ENCODE measurements at places on chromosomes 1 and 21.
A peak's percentile ranks its signal among the peaks of the same experiment; 100 is the strongest.

GRCh38 chr1:203690730-203691129 lies 64.1 kb downstream of the ATP2B4 start:
- no peak for DNase-seq

DNA sequence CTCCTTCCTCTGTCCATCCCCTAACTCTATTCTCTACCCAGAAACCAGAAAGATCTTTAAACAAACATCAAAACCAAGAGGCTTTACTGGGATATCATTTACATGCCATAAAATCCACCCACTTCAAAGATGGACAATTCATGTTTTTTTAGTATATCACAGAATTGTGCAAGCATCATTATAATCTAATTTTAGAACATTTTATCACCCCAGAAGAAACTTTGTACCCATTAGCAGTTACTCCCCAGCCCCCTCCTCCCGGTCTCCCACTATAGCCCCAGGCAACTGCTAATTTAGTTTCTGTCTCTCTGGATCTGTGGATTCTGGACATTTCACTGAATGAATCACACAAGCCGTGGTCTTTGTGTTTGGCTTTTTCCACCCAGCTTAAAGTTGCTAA lies 4.8 kb upstream of the SELENON start:
- DNase-seq, result no peak

DNA sequence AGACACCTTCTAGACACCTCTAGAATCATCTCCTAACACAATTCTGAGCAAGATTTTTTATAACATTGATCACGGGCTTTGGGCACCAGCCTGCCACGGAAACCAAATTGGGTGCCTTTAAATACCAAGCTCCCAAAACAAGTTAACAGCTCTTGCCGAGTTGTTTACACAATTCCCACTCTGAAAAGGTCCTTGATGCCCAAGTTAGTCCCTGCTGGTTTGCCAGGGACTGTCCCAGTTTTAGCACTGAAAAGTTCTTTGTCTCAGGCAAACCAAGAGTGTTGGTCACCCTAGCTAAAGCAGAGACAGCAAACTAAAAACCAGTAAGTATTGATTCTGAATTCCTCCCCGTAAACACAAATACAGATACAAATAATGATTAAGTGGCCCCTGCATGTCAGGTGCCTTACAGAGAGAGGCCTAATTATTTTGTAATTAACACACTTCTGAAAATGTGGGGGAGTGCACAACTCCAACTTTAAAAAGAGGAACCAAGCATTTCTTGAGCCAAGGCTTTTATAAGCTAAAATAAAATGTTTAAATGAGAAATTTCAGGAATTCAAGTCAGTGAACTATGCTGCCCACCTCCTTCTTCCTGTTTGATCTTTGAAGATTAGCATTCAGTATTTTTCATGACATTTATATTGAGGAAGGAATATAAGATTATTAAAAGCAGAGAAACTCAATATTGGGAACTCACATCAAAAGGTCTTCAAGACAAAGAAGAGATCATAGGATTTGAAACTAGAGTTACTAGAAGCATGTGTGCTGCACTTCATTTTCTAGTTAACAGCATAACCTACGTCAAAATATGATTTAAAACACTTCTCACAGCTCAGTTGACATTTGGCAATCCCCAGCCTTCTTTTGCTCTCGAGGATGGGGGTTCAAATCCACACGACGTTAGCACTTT lies 9.0 kb upstream of the UBE2U start:
- no peak for DNase-seq

DNA sequence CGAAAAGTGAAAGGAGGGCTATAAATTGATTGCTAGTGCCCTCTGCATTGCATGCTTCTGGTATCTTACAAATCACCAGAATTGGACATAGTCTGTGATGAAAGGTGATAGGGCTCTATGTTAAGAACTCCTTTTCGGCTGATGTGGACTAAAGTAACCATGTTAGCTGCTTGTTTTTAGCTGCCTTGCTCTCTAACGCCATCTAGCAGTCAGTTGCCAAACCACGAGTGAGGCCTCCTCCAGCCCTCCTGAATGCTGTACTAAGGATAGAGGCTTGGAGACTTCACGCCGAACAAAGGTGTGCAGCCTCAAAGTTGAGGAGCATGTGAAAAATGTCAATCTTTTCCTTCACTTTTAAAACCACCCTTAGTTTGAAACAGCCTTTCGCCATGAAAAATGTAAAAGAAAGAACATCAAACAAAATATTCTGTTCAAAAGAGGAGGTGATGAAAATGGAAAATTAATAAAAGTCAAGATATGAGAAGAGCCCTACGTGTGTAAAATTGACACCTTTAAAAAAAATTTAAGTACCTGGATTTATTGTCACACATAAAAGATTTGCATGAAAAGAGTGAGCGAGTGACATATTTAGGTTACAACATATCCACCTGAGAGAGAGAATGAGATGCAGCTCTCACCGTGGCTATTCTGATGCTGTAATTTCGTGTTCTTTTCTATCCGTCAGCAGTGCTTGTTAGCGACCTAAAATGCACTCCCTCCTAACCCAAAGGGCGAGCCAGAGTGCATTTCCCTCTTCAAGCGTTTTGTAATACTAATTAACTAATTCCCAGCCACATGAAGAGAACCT lies 8.1 kb downstream of the LRRC53 start:
- DNase-seq, result no peak

DNA sequence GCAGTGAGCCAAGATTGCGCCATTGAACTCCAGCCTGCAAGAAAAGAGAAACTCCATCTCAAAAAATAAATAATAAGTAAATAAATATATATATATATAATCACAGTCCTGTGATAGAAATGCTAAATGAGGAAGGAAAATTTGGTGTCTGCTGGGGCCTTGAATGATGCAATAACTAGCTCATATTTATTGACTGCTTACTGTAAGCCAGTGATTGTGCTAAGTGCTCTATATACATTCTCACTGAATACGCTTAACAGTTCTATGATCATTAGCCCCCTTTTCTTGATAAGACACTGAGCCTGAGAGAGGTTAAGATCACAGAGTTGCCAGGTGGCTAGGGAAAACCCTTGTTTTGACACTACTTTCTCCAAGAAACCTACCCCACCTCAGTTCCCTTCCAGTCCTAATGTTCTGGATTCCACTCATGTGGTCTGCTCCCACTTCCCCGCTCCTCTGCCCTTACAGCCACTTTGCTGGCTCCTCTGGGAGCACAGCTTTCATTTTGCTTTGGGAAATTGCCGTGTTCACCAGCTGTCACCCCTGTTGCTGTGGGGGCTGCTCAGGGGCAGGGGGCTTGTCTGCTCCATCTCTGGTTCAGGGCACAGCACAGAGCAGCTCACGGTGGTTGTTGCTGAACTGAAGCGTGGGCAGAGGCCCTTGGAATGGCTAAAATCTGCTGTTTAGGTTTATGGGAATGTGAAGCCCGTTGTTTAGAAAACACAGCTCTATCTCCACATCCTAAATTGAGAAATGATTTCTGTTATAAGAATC lies 2.5 kb upstream of the BMP8A start:
- DNase-seq, result no peak

GRCh38 chr1:151539321-151540020 lies 638 bp upstream of the TUFT1 start:
- DNase-seq, result no peak

GRCh38 chr21:16004086-16004485 lies 274.3 kb downstream of the USP25 start:
- DNase-seq, result no peak

DNA sequence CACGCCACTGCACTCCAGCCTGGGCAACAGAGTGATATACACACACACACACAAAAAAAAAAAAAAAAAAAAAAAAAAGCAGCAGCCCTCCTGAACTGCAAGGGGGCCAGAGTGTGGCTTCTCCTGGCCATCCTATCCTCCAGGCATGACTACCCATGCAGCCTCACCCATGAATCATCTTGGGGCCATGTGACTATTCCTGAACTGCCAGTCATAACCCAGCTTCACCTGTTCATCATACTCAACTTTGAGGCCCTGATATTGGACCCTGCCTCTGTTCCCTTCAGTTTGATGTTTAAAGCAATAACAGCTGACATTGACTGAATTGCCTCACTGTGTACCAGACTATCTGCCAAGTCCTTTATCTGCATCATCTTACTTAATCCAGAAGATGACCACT lies 2.8 kb upstream of the HPCAL4 start:
- DNase-seq, result no peak

DNA sequence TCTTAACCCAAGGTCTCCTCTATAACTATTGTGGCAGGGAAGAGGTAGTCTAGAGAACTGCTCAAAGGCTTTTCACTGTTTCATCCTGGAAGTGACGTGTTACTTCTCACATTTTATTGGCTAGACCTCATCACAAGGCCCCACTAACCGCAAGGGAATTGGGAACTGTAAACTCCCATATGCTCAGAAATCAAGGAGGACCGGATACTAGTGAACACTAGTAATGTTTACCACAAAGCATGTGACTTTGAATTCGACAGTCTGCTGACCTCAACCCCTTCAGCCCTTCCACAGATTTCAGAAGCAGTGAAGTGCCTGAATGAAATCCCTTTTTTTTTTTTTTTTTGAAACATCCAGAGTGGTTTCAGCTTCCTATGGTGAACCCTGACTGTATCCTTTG lies 3.4 kb upstream of the EEIG2 start:
- DNase-seq, result no peak

DNA sequence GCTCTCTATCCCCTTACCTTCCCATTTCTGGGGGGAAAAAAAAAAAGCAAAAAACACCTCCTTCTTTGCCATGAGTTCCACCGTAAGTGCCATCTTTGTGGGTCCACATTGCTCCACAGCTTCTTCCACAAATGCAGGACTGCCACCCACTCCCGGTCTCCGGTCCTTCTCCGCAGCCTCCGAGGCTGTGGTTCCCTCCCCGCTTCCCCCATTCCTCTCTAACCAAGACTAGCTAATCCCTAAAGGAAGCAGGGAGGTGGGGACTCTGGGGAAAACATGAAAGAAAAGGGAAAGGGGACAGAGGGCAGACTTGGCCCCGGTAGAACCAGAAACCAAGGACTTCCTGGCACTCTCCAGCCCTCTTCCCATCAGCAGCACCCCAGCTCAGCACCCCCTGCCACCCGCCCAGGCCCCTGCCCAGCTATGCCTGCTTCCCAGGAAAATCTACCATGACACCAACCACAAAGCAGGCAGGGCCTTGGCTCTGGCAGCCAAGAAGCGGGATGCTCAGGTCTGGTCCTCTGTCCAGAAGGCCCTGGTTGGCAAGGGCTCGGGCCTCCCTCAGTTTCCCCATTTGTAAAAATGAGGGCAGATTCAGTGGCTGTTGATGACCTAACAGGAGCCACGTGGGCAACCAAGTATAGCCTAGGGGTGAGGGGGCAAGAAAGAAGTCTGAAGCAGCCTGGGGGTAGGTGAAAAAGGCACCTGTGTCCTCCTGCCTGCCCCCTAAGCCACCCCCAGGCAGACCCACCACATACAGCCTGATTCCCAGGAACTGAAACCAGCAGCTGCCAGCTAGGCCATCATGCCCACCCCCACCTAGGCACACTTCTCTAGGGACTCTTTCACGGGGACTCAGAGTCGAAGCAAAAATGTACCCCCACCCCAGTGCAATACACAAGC lies 2.5 kb downstream of the EPHA2 start:
- no peak for DNase-seq

- no peak for DNase-seq
Observed at GRCh38 chr1:101820071-101820470, 176.7 kb downstream of the OLFM3 start.

GRCh38 chr21:43362321-43362791 lies 64.6 kb downstream of the SIK1 start:
- DNase-seq, result peak; percentile 44

GRCh38 chr21:41733951-41734689 lies 32.7 kb downstream of the RIPK4 start:
- DNase-seq, result no peak

DNA sequence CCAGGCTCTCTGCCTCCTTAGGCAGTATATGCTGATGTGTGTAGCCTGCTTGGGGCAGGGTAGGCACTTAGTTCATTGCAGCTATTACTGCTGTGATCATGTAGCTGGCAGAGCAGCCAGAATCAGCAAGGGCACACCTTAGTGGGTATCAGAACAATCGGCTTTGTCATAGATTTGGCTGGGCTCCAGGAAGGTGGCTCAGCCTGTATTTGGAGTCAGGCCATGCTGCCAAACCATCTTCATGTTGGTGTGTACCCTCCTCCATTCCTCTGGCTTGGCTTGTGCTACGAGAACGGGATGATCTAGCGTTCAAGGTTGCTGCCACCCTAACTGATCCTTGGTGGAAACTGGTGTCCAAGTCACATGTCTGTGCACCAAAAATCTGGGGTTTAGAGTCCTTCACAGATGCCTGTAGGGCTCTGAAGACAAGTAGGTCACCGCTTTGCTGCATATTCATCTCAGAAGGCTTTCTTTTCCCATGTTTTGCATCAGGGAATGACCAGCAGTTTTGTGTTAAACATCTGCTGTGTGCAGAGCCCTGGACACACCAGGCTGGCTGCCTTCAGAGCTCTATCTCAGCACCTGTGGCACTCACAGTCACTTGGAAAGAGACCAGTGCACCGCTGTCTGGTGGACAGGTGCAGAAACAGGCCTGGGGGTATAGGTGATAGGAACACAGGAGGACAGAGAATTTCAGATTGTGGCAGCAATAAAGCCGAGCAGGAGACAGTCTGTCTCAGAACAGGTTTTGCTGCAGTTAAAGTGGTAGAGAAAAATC lies 23.7 kb downstream of the VANGL1 start:
- no peak for DNase-seq

- DNase-seq, result no peak
Observed at GRCh38 chr1:61399199-61399598, 316.8 kb downstream of the NFIA start.

GRCh38 chr1:13642306-13643004 lies 57.5 kb upstream of the PRDM2 start:
- DNase-seq, result no peak

Data from stimulated activated CD4-positive, alpha-beta T cell treated with anti-CD3 and anti-CD28 coated beads, TNF-alpha, amount 100 ng/mL, for 1 hour (primary cell).